ENCODE measurements at places on chromosomes 1 and 21.

- DNase-seq, result no peak
These were observed 34.6 kb upstream of the PDPN start for GRCh38 chr1:13549021-13549420.

DNA sequence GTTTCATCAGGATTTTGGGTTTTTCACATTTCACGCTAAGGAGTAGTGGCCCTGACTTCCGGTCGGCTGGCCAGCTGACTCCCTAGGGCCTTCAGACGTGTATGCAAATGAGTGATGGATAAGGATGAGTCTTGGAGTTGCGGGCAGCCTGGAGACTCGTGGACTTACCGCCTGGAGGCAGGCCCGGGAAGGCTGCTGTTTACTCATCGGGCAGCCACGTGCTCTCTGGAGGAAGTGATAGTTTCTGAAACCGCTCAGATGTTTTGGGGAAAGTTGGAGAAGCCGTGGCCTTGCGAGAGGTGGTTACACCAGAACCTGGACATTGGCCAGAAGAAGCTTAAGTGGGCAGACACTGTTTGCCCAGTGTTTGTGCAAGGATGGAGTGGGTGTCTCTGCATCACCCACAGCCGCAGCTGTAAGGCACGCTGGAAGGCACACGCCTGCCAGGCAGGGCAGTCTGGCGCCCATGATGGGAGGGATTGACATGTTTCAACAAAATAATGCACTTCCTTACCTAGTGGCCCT, 23.1 kb upstream of the TNFRSF1B start:
- DNase-seq, result peak; percentile 41

GRCh38 chr1:2583331-2583791, 3.2 kb upstream of the PRXL2B start:
- DNase-seq, result no peak

DNA sequence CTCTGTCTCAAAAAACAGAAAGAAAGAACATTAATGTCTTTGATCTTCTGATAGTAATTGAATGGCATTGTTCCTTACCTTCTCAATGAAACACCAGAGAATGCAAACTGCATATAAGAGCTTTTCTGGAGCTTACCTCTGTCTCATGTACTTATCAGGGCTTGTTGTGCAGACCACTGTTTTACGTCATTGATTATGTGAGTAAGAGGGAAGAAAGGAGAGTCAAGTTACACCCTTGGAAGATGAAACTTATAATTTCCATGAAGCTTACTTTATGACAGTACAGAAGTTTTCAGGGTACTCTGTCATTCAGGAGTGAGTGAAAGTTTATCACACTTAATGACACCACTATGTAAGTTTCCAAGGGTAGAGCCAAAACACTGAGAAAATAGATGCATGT, 49.0 kb upstream of the MAB21L3 start:
- DNase-seq, result no peak

- no peak for DNase-seq
These were observed 8.2 kb upstream of the PLEKHA6 start for GRCh38 chr1:204367956-204368355.

- no peak for DNase-seq
These were observed 868.1 kb downstream of the LTN1 start for GRCh38 chr21:28124541-28124940.

GRCh38 chr1:238186887-238187574, 296.3 kb upstream of the ZP4 start:
- no peak for DNase-seq

DNA sequence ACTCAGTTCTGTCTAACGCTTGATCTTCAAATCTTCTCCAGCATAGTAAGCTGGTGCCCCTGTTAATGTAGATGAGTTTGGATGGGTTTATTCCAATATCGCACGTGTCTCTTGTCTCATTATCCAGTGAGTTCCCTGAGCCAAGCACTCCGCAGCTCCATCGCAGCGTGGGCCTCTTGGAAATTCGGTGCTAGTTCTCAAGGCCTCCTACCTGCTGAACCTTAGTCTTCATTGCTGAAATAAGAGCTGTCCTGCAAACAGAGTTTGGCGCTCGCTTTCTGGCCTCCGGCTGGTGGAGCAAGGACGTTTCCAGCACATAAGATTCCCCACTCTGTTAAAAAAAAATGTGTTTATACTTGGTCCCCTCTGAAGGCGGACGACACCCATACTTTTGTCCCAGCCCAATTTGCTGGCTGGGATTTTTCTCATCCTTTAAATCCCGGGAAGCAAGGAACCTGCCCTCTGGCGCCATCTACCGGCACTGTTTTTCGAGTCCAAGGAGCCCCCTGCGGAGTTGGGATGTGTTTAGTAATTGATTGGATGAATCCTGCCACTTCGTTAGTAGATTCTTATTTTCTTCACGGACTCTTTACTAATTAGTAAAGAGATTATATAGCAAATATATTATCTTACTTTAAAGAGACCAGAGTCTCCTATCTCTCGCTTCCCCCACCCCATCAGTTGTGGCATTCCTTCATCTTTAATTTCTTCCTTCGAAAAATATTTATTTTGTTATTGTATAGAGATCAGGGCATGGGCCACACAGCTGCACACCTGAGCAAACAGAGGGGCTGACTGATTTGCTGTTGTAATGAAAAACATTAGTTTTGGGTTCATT, 14.7 kb downstream of the JUN start:
- no peak for DNase-seq

DNA sequence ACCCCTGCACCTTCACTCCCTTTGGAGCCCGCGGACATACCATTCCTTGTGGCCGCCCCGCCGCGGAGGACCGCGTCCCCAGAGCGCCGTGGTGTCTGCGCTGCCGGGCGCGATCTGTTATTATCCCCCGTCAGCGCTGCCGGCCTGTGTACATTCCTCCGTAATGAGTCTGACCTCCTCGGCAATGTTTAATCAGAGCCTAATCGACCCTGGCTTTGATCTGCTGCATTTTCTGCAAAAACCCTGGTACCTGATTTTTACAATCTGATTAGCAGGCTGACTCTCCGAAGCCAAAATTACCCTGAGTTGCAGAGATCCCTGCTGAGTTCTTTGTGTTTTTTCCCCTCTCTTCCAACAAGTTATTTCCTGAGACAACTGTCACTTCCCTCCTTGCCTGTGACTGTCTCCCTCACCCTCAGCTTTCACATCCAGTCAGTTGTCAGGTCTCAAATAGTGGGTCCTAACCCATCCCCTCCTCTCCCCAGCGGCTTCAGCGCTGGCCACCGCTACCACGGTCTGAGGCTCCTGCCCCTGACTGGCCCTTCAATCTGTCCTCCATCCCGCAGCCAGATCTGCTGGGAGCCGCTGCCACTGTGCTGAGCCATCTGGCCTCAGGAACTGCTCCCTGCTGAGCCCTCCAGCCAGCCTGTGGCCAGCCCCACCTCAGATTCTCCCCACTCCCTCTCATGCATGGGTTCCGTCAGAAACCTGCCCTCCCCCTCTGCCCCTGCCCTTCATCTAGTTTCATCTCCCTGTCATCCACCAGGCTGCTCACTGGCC, 53.5 kb downstream of the GLIS1 start:
- DNase-seq, result no peak

GRCh38 chr1:7401814-7402547, 369.1 kb upstream of the VAMP3 start:
- peak; percentile 96 for DNase-seq

GRCh38 chr1:19439464-19440171, 45.7 kb downstream of the CAPZB start:
- no peak for DNase-seq

DNA sequence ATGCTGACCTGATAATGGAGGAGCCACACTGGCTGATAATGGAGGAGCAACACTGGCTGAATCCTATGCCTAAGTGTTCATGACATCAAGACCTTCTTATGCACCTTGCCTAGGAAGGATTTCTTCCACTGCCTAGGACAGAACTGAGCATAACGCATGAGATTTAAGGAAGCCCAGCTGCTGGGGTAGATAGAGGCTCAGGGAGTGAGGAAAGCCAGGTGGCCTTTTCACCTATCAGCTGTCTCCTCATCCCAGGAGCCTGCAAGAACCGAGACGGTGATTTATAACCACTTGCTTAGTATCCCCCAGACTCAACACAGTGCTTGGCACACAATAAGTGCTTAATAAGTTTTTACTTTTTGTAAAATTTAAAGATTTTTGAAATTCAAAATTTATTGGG, 7.4 kb upstream of the CTBS start:
- DNase-seq, result no peak

- DNase-seq, result no peak
These were observed 12.1 kb downstream of the DNAJC16 start for GRCh38 chr1:15538771-15539170.

DNA sequence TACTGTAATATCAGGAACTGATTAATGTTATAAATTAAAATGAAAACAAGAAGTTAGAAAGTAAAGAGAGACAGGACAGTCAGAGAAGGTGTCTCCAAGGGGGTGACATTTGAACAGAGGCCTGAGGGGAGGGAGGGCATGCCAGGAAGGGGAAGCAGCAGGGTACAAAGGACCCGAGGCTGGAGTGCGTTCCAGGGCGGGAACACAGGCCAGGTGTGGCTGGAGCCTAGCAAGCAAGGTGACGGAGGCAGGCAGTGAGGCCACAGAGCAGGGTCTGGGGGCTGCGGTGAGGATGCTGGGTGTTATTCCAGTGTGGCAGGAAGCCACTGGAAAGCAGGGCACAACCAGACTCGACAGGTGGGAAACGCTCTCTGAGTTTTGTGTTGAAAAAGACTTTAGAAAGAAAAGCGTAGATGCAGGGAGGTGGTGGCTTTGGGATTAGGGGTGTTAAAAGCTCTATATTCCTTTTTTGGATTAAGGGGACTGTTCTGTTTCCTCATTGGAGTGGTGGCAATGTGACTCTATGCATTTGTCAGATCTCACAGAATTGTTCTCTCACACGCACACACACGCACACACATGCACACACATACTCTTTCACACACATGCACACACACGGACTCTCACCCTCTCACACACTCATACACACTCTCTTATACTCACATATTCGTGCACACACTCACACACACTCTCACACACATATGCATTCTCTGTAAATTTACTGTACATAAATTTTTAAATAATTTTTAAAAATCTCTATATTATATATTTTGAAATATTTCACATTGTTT, 124.5 kb downstream of the GLIS1 start:
- DNase-seq, result no peak

DNA sequence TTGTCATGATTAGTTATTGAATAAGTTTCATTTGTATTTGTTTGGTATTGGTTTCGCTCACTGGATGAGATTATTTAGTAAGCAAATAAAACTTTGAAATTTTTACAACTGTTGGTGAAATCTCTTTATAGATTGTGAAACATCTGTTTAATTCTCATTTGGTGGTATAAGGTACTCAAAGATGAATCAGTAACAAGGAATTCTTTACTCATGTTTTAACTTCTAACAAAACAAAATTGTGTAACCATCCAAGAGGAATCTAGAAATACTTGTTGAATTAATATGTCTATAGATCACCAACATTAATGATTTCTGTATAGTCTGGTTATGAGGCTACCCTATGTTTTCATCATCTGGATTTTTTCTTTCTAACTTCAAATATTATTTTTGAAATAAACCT, 62.8 kb upstream of the USP25 start:
- peak; percentile 69 for DNase-seq

- no peak for DNase-seq
These were observed 4.6 kb downstream of the BLACAT1 start for GRCh38 chr1:205451202-205451601.

DNA sequence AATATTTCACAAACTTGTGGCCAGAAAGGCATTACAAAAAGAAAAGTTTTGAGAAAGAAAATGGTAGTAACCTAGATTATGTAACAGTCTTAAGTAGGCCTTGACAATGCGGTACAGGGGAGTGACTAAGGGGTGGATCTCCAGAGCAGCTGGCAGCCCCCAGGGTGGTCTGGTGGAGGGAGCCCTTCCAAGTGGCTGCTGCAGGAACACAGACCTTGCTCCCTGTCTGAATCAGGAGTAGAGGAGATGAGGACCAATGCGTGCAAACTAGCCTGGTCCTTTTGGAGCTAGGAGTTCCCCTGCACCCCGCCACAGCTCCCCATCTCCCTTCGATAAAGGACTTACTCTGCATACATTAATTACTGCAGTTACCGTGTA, 189.0 kb downstream of the NFIA start:
- DNase-seq, result no peak
